CD4-positive, alpha-beta memory T cell (primary cell): ENCODE measurements at places on chromosomes 13 and 19.

DNA sequence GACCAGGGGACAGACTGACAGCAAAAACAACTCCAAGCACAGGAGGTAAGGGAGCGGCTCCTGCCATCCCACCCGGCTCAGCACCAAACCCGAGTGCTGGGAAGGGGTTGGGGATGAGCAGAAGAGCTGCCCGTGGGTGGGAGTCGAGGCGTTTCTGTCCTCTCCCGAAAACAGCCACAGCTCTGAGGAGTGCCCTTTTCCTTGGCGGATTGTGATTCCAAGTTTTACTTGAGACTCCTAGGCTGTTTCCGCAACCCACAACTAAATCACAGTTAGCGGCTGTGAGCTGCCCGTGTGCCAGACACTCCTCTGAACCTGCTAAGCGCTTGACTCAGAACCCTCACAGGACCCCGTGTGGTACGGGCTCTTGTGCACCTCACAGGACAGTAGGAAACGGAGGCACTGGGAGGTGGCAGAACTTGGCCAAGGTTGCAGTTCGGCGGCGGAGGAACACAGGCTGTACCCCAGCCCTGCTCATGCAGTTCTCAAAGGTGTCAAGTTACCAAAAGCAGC lies 21.4 kb downstream of the CFAP97D2 start:
- DNase-seq, result no peak

- no peak for DNase-seq
Measured at GRCh38 chr13:62997696-62998095, 1582.0 kb upstream of the PCDH20 start.

DNA sequence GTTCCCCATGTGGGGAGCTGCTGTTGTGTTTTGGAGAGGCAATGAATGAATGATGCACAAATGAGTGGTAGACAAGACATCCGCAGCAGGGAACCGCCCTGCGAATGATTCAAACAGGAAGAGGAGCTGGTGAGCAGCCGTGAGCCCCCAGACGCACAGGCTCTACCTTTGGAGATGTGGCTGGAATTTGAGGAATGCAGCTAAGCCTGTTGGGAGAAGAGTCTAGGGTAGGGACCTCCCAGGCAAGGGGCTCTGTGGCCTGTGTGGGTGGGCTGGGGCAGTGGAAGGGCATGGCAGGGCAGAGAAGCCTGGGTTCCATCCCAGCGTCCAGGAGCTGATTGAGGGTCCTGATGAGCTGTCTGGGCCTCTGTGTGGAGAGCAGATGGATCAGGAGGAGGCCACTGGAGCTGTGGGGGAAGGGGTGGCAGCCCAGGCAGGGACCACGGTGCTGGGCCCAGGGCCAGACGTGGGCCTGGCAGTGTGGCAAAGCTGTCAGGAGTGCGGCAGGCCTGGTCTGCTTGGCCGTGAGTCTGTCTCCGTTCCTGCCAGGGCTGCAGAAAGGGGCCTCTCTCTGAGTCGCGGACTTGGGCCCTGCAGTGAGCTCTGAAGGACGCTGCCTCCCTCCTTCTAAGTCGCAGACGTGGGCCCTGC lies 41.8 kb upstream of the DCUN1D2 start:
- DNase-seq, result no peak

DNA sequence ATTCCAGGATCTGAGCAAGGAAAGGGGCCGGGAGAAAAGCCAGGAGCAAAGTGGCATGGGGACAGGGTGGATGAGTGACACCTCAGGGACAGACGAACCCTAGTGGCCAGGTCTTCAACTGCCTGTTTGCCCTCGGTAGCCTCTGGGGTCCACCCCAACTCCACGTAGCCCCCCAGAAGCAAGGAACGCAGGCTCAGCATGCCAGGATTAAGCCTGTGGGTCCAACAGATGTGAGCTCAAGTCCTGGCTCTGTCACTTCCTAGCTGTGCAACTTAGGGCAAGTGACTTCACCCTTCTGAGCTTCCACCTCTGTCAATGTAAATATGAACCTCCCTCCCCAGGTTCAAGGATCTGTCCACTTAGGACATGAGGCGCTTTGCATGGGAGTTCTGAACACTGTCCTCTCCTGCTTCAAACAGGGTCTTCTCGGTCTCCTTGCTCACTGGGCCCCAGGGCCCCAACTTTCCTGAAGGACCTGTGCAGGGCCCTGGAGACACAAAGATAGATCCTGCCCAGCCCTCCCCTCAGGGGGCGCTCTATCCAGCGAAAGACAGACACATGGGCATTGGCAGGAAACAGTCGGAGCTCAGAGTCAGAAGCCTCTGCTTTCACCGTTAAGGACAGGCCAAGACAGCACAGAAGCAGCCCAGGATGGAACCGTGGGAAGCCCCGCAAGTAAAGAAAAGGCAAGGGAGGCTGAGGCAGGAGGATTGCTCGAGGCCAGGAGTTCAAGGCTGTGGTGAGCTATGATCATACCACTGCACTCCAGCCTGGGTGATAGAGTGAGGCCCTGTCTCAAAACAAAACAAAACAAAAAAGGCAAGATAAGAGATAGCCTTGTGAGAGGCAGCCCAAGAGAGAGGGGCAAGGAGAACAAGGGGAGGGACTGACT lies 13.2 kb downstream of the SYDE1 start:
- no peak for DNase-seq

- no peak for DNase-seq
Measured at GRCh38 chr13:96581741-96582140, 412.5 kb downstream of the OXGR1 start.

- DNase-seq, result no peak
Measured at GRCh38 chr19:45591004-45591637, 6.5 kb upstream of the OPA3 start.

- no peak for DNase-seq
Measured at GRCh38 chr13:23506071-23506806, 64.0 kb upstream of the TNFRSF19 start.

DNA sequence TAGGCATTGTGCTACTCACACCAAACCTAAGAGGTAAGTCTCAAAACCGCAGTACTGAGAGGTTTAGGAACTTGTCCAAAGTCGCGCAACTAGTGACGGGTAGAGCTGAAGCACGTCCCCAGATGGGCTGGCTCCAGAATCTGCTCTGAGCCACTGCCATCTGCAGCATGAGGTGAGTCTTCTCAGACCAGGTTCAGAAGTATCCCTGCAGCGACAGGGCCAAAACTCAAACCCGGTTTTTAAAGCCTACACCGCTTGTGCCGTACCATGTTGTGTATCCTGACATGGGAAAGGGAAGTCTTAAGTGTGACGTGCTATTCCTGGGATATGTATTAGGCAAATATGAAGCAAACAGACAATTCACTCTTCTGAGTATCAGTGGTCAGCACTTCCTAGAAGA lies 45.1 kb downstream of the ATP7B start:
- DNase-seq, result no peak

DNA sequence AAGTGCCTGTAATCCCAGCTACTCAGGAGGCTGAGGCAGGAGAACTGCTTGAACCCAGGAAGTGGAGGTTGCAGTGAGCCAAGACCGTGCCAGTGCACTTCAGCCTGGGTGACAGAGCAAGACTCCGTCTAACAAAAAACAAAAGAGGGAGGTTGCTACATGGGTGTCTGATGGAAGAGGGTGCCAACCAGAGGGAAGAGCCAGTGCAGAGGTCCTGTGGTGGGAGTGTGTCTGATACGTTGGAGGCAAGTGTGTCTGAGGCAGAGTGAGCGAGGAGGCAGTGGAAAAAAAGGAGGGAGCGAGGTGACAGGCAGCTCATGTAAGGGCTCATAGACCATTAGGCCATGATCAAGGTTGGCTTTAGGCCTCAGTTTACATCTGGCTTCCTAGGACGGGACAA lies 6.8 kb downstream of the PDE4A start:
- DNase-seq, result no peak

- DNase-seq, result peak; percentile 37
Measured at GRCh38 chr13:30865123-30866049, 40.7 kb upstream of the MEDAG start.

GRCh38 chr19:3289971-3290569 lies 65.6 kb downstream of the CELF5 start:
- DNase-seq, result no peak

GRCh38 chr13:114007566-114007965 lies 33.7 kb upstream of the C13orf46 start:
- no peak for DNase-seq

DNA sequence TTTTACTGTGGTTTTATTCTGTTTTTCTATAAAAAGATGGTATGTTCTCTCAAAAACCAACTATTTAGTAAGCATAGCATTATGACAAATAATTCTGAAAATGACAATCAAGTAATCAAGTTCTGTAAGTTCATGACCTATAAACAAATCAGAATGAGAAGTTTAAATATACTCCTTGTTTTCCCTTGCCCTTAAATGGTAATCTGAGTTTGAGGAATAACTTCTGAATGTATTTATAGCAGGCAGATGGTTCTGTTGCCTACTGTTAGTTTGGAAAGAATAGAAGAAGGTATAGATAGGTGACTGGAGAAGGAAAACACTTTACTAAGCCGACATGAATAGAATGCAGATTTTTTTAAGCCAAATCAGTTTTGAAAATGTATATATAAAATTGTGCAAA lies 63.9 kb downstream of the POSTN start:
- DNase-seq, result no peak

DNA sequence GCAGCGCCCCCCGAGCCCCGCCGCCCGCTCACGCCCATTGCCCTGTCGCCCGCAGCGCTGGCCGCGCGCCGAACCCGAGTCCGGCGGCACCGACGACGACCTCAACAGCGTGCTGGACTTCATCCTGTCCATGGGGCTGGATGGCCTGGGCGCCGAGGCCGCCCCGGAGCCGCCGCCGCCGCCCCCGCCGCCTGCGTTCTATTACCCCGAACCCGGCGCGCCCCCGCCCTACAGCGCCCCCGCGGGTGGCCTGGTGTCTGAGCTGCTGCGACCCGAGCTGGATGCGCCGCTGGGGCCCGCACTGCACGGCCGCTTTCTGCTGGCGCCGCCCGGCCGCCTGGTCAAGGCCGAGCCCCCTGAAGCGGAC lies 518 bp downstream of the KLF2 start:
- no peak for DNase-seq

DNA sequence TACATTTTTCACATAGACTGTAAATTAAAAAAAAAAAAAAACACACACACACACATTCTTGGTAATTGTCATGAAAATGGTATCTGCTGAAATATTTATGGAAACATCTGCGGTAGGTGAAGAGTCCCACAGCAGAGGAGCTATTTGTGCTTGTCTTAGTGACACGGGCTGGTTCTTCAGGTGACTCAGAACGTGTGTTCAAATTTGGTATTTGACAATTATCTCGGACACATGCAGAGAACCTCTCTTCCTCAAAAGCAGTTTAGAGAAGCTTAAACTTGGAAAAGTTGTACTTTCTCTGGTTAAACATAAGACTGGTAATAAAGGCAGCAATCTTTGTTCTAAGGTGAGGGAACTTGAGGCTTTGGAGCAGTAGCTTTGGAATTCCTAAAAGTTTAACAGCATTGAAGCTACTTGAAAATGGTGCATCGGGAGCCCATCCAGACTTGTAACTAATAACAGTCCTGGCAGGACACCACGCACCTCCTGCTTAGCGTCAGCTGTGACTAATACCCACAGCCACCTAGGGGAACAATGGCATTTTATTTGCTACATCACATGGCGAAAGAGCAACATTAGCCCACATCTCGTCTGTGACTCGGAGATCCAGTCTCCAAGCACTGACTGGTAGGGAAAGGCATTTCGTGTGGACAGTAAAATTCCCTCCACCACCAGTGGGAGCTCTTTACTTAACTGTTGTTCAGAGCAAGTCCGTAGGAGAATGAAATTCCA lies 1505.1 kb upstream of the SLC10A2 start:
- DNase-seq, result no peak

DNA sequence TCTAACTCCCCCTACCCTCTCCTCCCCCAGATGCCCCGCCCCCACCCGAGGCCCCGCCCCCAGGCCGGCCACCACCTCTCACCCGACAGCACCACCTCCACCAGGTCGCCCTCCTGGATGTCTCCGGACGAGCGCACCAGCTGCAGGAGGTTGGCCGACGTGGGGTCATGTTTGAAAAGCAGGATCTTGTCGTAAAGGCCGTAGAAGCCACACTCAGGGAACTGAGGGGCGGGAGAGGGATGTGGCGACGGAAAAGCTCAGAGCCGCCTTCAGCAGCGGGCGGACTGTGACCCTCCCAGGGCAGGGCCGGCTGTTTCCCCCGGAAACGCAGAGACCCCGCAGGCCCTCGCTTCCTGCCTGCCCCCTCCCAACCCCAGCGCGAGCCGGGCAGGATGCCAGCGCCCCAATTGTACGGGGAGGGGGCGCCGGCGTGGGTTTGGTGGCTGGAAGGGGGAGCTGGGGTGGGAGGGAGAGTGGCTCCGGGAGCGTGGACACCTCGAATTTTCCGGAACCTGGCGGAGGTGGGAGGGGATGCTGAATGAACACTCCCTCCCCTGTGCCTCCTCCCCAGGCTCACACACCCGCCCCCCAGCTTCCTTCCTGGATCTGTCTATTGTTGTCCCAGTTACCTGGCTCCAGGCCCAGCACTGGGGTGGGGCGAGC lies 3.0 kb downstream of the PRKD2 start:
- peak; percentile 92 for DNase-seq

- no peak for DNase-seq
Measured at GRCh38 chr13:35818633-35819067, 312.5 kb downstream of the DCLK1 start.

DNA sequence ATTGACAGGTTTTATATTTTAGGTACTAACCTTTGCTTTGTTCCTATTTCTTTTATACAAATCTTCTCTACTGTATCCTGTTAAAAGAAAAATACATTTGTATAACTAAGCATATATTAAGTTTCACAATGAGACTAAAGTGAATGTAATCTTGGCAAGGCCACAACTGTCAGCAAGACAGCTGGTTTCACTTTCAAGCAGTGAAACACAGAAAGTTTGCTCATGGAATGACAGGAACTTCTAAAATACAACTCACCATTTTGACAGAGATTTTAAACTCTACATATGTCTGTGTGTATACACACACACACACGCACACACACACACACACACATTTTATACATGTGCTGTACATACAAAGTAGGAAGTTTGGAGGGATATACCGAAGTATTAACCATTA lies 53.3 kb downstream of the PARP4 start:
- DNase-seq, result no peak

- no peak for DNase-seq
Measured at GRCh38 chr19:49801966-49802661, 11.0 kb downstream of the FUZ start.

GRCh38 chr13:77701305-77701704 lies 3.8 kb downstream of the SLAIN1 start:
- DNase-seq, result no peak

DNA sequence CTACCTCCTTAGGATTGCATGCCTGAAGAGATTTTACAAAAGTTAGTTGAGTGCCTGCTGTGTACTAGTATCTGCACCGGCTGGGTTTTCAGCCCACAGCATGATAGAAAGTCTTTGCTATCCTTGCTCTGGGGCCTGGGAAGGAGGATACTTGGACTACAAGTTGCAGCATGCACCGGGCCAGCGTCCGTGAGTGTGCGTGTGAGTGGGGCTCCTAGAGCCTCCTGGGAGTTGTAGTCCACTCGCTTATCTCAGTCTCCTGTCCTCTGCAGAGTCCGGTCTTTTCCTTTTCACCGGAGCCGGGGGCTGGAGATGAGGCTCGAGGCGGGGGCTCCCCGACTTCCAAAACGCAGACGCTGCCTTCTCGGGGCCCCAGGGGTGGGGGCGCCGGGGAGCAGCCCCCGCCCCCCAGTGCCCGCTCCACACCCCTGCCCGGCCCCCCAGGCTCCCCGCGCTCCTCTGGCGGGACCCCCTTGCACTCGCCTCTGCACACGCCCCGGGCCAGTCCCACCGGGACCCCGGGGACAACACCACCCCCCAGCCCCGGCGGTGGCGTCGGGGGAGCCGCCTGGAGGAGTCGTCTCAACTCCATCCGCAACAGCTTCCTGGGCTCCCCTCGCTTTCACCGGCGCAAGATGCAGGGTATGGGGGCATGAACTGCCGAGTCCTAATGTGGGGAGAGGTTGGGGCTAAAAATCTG lies 20.6 kb downstream of the BRSK1 start:
- DNase-seq, result no peak

- DNase-seq, result no peak
Measured at GRCh38 chr19:41935760-41936415, 7.6 kb upstream of the ERFL start.
